ENCODE measurements at places on chromosomes 16 and 17.

- no peak for DNase-seq
Observed at GRCh38 chr17:76243826-76244679, 3.8 kb upstream of the RNF157 start.

DNA sequence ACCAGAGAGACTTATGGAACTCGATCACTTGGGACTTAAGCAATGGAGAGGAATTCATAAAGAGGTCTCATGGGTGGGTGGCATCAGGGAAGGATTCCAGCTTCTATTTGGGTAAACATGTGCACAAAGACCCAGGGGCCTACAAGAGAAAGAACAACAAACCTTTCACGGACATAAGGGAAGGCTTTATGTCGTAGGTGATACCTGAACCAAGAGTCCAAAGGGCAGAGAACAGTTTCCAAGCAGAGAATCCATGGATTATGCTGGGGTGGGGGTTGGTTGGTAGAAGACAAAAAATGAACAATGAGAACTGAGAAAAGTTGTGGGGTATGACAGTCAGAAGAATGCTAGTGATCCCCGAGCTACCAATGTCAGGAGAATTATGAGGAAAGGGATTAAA lies 119.8 kb downstream of the CNTNAP4 start:
- DNase-seq = no peak

GRCh38 chr17:66655861-66656260 lies 179.1 kb upstream of the CACNG5 start:
- no peak for DNase-seq

DNA sequence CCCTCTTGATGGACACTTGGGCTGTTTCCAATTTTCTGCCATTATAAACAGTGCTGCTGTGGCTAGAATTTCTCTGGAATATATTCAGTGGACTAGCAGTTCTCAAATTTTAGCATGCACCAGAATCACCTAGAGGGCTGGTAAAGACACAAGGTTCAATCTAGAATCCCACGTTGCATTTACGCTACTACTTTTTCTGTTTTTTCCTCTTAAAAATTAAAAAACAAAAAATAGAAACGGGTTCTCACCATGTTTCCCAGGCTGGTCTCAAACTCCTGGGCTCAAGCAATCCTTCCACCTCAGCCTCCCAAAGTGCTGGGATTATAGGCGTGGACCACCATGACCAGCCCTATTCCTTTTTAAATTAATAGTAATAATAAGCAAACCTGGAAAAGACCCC lies 14.5 kb upstream of the PRM1 start:
- DNase-seq = no peak

DNA sequence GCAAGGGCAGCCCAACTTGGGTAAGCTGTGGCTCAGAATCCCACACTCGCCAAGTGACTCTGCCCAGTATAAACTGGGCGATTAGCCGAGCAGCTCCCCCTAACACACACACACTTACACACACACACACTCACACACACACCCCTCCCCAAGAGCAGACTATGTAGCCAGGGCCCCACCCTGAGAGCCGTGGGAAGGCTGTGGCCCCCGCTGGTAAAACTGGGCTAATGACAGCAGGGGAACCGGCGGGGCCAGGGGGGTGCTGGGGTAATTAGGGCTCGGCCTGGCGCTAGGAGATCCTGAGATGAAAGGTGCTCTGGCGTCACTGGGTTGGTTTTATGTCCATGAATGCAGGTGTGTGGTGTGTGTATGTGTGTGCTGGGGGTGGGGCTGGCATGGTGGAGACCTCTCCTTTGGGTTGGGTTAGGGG lies 1.1 kb upstream of the THRA start:
- no peak for DNase-seq

- DNase-seq = no peak
Observed at GRCh38 chr17:19769946-19770652, 22.0 kb upstream of the ALDH3A1 start.

- DNase-seq = no peak
Observed at GRCh38 chr17:35909408-35909807, 21.2 kb downstream of the RDM1 start.

- DNase-seq = no peak
Observed at GRCh38 chr16:77929004-77929403, 93.3 kb upstream of the CLEC3A start.

- DNase-seq = no peak
Observed at GRCh38 chr17:55806745-55807495, 56.1 kb downstream of the PCTP start.

DNA sequence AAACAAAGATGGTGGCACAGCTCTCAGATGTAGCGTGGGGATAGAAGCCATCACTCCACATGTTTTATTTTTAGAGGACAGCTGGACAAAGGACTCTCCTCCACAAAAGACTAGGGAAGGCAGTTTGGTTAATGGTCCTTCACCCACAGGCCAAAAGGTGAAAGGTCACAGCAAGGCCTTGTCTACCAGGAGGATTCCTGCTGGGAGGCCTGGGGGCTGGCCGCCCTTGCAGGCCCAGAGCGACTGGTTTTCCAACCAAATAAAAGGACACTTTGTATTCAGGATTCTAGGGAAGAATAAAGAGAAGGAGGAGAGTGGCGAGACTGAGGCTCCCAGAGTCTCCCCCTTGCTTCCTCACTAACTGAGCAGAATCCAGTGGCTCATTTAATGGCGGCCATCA lies 94.3 kb downstream of the AXIN2 start:
- DNase-seq = no peak

- no peak for DNase-seq
Observed at GRCh38 chr17:49832840-49833599, 14.8 kb downstream of the TAC4 start.

GRCh38 chr16:57147381-57148221 lies 38.2 kb downstream of the PSME3IP1 start:
- DNase-seq = peak; percentile 45

DNA sequence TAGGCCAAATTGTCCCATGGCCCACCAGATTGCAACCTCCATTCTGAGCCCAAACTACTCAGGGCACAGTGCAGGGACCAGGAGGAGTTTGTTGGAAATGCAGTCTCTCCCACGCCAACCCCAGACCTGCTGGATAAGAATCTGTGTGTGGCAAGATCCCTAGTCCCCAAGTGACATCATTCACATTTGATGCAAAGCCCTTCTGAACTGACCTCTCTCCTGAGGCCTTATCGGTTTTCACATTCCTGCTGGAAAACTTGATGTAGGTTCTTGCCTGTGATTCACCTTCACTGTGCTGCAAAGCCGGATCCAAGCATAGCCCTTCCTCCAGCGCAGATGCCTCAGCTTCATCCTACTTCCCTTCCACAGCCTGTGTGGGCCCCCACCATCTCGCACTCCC lies 6.6 kb upstream of the SHCBP1 start:
- DNase-seq = no peak

DNA sequence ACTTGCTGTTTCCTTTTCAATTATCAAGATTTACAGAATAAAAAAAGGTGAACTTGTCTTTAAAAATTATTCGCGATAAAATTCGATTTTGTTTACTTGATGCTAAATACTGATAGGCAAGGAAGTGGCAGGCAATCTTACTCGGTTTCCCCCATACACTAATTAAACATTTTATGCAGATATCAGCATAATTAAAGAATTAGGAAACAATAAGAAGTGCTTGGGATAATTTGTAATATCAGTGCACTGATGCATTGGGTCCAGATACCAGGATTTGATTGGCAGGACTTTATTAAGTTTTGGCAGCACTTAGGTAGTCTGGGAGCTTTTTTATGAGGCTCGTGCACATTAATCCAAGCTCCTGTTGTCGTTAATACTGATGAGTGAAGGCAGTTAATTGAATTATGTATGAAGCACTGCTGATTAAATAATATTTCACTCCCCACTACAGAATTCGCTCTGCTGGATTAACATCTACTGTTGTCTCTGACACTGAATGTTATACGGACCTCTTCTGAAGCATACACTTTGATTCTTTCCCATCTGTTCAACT lies 165.6 kb downstream of the CA10 start:
- DNase-seq = no peak

DNA sequence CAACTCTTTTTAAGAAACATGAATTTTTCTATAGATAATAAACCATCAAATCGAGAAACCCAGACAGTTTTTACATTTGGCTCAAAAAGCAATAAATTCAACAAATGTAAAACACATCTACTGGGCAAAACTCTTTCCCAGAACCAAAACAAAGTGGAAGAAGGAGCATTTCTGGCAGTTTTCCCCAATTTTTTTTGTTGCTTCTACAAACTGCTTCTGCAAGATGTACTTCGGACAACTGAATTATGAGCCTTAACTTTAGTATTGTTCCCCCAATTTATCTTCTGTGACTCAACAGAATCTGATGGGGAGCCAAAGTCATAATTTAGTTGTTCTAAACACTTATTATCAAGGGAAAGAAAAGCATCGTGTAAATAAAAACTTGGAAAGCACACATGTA lies 1047.2 kb downstream of the CDH11 start:
- DNase-seq = peak; percentile 20

GRCh38 chr17:10814075-10814474 lies 10.2 kb upstream of the TMEM238L start:
- DNase-seq = no peak

DNA sequence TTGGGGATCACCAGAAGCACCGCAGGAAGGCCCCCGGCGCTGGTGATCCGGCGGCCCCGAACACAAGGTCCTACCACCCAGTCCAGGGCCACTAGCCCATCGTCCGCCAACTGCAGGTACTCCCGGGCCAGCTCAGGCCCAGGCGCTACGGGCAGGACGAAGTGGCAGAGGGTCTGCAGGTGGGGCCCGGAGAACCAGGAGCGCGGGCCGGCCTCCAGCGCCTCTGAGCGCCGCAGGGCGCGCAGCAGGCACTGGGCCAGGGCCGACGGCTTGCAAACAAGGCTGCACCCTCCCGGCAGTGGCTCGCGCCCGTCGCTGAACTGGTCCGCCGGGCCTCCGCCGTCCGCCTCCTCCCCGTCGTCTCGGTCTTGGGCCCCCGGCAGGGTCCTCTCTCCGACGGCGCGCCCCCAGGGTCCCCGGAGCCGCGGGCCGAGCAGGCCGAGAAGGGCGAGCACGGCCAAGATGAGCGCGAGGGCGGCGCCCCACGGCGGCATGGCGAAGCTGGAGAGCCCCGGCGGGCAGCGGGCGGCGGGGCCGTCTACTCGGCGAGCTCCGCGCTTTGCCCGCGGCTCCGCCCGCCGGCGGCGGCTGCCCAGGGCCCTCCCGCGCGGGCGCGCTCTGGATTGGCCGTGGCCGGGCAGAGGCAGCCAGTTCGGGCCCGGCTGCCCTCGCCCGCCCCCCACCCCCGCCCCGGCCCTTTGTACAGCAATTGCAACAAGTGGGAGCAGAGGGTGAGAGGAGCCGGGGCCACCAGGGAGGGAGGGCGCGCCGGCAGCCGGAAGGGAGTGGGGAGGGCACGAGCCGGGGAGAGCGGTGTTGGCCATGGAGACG lies at the start of gene ABHD15:
TSS of gene ABHD15 (minus strand) at position 565 of the 831 bp plus-strand sequence. CDS start at position 494, 71 bp downstream.
- peak; percentile 52 for DNase-seq

DNA sequence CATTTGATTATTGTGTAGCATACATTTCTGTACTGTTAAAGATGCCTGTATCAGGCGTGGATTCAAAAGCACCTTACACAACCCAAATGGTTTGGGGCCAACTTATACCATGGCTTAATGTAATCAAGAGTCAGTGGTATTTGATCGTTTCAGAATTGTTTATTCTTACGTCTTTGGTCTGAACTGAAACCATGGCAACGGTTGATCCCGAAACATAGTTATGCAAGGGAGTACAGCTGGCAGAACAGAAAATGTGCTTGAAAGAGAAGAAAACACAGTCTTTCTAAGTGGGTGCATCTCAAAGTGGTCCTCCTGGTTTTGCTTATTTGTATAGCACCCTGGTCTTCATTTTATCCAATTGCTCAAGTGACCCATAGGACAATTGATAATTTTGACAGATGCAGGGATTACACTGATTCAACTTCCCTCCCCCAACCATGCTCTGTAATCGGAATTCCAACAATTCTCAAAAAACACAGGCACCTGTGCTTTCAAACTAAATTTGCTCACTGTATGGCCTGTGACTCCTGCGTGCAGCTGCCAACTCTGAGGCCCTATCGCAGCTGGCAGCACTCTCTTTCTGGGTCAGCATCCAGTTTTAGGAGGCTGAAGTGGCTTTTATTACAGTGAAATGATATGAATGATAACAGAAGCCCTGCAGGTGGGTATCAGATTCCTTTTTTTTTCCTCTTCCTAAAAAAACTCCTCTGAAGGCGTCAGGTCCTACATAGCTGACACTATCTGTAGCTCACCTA lies 77.0 kb upstream of the AXIN2 start:
- DNase-seq = peak; percentile 34

GRCh38 chr16:48081656-48082055 lies 74.1 kb downstream of the ABCC12 start:
- no peak for DNase-seq

- DNase-seq = no peak
Observed at GRCh38 chr16:12262454-12263180, 286.1 kb downstream of the SNX29 start.

- no peak for DNase-seq
Observed at GRCh38 chr17:46756081-46756735, 62.3 kb downstream of the WNT3 start.

DNA sequence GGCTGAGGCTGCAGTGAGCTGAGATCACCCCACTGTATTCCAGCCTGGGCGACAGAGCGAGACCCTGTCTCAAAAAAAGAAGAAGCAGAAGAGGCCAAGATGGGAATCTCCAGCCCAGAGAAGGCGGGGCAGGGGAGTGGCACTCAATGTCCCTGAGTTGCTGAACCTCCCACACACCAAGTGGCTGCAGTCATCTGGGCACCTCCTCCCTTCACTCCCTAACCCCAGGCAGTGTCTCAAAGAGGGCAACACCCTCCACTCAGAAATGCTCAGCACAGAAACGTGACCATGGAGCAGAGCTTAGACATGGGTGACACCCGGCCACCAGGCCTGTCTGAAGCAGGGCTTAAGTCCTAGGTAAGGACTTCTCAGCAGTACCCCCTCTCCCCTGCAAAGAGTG lies 36.3 kb upstream of the BCAR1 start:
- DNase-seq = no peak

- DNase-seq = no peak
Observed at GRCh38 chr17:37388266-37388665, 12.5 kb downstream of the C17orf78 start.

- DNase-seq = no peak
Observed at GRCh38 chr17:73932216-73932749, 271.2 kb upstream of the RPL38 start.

GRCh38 chr17:59837308-59838051 lies 55.3 kb downstream of the TUBD1 start:
- peak; percentile 96 for DNase-seq

GRCh38 chr17:49521088-49521450 lies 26.0 kb downstream of the NGFR start:
- DNase-seq = no peak

GRCh38 chr16:48176635-48177408 lies 21.0 kb upstream of the ABCC12 start:
- DNase-seq = no peak

GRCh38 chr17:44995436-44996001 lies 27.4 kb upstream of the C1QL1 start:
- DNase-seq = no peak

GRCh38 chr17:4008441-4009185 lies 44.4 kb upstream of the ATP2A3 start:
- peak; percentile 60 for DNase-seq

DNA sequence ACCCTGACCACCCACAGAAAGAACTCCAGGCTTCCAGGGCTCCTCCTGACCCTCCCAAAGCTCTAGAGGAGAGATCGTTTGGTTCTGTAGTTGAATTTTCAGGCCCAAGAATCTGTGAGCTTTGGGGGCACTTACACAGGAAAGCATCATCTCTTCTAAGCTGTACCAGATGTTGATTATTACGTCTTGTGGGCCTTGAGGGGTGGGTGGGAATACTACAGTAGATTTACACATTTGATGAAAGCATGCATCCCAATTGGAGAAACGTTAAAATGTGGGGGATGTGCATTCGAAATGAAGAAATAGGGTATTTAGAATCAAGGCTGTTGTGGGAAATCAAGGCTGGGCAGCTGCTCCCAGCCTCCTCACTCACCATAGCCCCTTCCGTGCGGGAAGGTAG lies 61.9 kb downstream of the MGAT5B start:
- no peak for DNase-seq

GRCh38 chr17:45276031-45276430 lies 14.1 kb upstream of the SPATA32 start:
- no peak for DNase-seq
